ENCODE measurements at places on chromosomes 5 and 9.

GRCh38 chr5:14414007-14414406, 167.6 kb upstream of the OTULINL start:
- no peak for DNase-seq

DNA sequence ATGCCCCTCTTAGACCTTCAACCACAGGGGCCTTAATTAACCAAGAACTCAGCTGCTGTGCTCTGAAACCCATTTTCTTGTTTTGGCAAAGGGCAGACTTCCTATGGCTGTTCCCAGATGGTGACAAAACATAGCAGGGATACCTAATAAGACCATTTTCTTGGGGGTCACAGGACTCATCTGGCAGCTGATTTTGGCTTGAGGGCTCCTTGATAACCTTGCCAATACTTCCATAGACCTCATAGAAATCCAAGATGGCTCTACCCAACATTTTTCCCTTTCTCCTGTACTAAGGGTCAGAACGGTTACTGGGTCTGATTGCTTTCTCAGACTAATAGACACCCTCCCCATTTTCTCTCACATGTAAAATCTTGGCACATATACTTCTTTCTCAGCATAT, 757.7 kb upstream of the SEMA6A start:
- DNase-seq: no peak

GRCh38 chr5:74994826-74995225, 57.5 kb downstream of the GCNT4 start:
- no peak for DNase-seq

DNA sequence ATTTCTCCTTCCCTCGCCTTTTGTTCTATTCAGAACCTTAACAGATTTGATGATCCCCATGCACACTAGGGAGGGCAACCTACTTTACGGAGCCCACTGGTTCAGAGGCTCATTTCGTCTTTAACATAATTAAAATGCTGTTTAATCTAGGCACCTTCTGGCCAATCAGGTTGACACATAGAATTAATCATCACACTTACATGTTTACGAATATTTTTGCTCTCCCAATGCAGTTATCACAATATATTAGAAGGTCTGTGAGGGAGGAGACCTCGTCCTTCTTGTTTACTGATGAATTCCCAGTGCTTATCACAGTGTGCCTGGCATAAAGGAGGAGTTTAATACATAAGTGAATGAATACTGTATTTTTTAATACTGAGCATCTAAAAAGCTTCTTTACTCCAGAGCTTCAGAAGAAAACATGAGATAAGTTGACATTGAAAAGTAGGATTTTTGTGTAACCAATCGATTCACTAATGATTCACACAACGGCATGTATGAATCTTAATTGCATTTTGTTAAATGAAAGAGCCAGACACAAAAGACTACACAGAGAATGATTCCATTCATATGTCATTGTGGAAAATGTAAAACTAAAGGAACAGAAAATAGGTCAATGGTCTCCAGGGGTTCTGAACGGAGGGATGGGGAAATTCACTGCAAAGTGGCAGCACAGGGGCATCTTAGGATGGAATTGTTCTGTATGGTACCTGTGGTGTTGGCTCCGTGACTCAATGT, 78.6 kb upstream of the VCAN start:
- DNase-seq: no peak

DNA sequence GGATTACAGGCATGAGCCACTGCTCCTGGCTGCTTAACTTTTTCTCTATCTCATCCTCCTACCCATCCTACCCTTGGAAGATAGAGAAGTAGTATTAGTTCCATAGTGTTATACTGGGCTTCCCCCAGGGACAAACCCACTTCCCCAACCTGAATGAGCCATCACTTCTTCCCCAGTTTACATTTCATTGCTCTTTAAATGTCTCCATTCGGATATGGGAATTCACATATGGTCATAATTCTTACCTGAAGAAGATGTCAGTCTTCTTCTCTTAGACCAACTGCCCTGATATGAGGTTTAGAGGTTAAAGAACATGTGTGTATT, 1.9 kb downstream of the CD274 start:
- DNase-seq: no peak

DNA sequence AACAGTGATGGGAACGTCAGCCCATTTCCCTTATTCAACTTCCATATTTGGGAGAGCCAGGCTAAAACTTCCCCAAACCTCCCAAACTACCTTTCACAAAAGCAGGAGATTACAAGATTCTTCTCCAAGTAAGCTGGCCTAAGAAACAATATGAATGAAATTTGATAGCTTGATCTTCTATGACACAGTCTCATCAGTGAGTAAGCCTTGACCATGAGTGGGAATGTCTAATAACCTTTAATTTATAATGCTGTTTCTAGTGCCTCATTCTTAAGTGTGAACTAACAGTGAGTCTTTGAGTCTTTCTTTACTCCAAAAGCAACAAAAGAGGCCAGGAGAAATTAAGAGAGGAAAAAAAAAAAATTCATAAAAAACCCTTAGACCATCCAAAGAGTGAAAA, 1379.9 kb downstream of the EFNA5 start:
- no peak for DNase-seq

DNA sequence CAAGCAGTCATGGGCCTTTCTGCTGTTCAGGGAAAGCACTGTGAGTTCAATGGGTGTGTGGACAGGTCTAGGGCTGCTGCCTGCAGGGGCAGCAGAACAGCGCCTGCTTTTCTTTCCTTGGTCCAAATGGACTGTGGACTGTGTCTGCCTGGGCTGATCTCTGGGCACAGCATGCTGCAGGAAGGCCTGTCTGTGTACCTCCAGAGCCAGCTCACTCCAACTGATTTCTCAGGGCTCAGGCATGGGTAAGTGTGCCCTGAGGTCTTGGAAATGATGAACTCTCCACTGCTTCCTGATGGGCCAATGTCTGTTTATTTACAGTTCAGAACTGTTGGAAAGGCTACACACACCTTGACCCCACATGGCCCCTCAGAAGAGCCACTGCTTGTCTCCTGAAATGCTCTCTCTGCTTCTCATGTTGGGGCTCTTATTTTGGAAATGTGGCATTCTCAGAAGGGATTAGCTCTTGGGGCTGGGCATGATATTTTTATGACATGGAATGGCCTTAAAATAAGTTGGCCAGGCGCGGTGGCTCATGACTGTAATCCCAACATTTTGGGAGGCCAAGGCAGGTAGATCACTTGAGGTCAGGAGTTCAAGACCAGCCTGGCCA, 27.0 kb downstream of the SLC22A4 start:
- DNase-seq: no peak

- DNase-seq: no peak
Measured at GRCh38 chr5:1867815-1868143, 14.9 kb downstream of the IRX4 start.

GRCh38 chr5:178227929-178228328, 4.7 kb downstream of the PHYKPL start:
- DNase-seq: no peak

DNA sequence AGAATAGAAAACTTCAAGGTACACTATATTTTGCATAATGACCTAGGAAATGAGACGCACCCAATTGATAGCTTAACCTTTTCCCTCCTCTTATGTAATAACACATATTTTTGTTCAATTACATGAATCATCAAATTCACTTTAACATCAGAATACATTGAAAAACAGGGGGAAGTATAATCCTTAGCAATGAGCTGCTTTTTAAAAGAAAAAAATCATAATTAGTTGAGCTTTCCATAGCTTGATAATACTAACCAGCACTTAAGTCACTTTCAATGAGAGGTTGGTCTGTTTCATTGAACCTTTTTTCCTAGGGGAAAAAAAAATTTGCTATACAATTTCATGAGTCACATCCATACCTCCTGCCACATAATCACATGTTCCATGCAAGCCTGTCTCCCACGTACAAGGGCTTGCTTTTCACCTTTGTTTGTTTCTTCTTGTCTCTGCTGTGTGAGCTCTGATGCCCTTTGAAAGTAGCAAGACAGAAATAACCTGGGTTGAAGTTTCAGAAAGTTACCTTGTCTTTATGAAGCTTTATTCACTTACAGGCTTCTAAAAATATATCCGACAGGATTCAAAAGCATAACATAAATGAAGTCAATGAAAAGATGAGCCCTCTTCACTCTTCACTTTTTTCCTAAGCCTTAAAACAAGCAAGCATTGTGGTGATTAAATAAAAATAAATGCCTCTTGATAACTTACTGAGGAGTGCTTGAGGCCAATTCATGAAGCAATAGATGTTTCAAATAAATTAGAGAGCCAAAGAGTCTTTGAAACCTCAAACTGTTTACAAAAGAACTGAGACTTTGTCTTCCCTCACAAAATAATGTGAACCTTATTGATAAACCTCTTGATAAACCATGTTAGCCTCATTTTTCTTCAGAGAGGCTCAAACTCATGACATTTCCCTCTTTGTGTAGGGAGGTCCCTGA, 108.5 kb downstream of the FEM1C start:
- DNase-seq: no peak

GRCh38 chr5:136040746-136041415, 12.1 kb downstream of the TGFBI start:
- DNase-seq: no peak

DNA sequence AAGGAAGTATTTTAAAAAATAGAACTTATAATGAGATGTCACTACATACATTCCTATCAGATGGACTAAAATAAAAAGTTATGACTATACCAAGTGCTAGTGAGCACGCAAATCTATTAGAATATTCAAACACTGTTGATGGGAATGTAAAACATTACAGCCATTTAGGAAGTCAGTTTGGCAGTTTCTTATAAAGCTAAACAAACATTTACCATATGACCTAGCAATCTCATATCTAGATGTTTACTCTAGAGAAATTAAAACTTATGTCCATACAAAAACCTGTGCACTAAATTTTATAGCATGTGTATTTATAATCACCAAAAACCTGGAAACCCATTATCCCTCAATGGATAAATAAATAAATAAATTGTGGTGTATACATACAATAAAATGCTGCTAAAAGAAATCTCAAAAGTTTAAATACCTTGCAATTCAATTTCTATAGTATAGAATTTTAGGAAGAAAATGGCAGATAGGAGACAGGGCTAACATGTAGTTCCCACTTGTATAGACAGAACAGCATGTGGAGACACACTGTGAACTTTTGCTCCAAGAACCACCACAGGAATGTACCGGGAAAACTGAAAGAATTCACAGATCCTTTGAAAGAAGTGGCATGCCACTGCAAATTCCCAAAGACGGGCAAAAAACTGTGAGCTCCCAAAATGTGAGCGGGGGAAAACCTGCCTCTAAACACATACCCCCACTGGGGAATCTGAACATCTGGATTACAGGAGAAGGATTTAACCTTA, 174.6 kb upstream of the SPEF2 start:
- DNase-seq: no peak

DNA sequence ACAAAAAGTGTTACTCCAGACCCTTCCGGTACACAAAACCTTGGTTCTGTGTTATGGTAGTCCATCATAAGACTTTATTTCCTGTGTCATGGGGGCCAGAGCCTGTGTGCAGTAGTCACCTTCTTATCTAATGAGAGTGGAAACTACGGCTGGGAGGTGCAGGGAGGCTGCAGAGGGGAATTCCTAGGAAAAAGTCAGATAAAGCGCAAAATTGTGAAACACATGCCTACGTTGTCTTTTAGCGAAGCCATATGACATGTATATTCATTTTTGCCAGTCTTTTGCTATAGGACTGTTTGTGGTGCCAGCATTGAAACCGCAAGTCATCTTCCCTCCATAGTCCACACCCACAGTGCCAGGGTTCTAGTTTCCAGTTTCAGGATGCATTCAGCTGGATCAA, 80.7 kb downstream of the PPARGC1B start:
- DNase-seq: no peak

GRCh38 chr5:147591120-147591519, 81.3 kb upstream of the DPYSL3 start:
- DNase-seq: no peak

DNA sequence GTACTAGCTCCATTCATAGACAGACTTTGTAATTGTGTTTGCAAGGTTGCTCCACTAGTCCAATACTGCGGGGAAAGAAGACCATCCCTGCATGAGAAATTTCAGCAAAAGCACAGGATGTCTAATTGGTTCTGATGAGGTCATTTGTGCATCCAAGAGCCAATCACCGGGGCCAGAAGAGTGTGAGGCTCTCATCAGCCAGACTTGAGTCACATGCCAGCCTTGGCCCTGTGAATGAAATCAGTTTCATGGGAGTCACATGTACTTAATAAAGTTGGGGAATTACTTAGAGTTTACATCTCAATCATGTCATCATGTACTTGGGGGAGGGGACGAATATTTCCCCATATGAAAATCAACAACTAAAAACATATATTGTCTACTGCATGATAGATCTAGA, 1236.0 kb downstream of the MAT2B start:
- DNase-seq: no peak

Measured in omental fat pad (tissue), 4 donors.